ENCODE measurements at places on chromosomes 3 and 15.

DNA sequence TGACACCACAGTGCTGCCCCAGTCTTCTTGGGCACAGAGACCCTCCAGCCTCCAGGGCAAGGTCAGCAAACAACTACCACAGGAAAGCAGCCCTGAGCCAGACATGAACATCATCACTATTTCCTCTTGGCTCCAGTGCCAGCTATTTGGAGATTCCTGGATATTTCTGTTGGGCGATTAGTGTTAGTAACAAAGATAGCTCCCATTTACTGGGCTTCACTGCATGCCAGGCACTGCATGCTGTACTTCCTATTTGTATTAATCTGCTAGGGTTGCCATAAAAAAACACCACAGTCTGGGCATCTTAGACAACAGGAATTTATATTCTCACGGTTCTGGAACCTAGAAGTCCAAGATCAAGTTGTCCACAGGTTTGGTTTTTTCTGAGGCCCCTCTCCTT lies 255.1 kb upstream of the STT3B start:
- DNase-seq: no peak

- no peak for DNase-seq
Observed at GRCh38 chr3:128551867-128552266, 58.9 kb upstream of the GATA2 start.

DNA sequence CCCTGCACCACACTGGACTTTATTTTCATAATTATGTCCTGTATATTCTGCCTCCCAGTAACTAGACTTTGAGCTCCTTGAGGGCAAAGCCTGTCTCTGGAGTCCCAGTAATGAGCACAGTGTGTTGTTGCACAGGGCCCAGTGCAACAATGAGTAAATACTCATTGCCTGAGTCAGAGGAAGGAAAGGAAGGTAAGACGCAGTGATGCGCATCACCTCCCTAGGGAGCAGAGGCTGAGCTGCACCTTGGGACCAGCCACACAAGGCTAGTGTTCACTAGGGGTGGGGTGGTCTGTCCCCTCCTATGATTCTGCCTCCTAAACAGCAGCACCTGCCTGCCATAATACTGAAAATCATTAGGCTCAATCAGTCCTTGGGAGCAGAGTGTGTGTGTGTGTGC lies 86.6 kb upstream of the ADAMTSL3 start:
- DNase-seq: no peak

GRCh38 chr3:151293127-151293526 lies 14.8 kb upstream of the P2RY14 start:
- peak; percentile 17 for DNase-seq

DNA sequence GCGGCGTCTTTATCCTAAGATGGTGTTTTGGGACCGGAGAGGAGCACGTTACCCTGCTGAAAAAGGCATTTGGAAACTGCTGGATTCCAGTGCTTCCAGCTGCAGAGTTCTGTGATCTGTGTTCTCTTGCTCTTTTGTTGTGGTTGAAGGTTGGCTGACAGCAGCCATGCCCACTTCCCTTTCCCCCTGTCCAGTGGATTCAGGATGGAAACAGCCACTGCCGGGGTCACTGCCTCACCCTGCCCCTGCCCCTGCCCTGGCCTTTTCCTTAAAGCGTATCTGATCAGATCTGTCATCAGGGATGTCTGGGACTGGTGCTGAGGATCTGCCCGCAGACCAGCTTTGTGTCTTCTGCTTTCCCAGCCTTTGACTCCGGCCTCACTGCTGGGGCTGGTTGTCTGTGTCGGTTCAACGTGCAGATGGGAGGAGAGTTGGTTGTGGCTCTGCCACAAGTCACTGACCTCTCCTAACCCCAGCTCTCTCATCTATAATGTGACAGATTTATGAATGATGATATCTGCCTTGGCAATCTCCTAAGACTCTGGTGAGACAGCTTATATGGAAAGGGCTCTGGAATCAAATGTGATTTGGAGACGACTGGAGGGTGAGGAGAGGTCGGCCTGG lies 219.4 kb upstream of the BHLHE40 start:
- no peak for DNase-seq

GRCh38 chr15:63439536-63440264 lies 58.1 kb upstream of the CA12 start:
- DNase-seq: no peak

- peak; percentile 64 for DNase-seq
Observed at GRCh38 chr3:120348065-120348990, 826 bp downstream of the LRRC58 start.

DNA sequence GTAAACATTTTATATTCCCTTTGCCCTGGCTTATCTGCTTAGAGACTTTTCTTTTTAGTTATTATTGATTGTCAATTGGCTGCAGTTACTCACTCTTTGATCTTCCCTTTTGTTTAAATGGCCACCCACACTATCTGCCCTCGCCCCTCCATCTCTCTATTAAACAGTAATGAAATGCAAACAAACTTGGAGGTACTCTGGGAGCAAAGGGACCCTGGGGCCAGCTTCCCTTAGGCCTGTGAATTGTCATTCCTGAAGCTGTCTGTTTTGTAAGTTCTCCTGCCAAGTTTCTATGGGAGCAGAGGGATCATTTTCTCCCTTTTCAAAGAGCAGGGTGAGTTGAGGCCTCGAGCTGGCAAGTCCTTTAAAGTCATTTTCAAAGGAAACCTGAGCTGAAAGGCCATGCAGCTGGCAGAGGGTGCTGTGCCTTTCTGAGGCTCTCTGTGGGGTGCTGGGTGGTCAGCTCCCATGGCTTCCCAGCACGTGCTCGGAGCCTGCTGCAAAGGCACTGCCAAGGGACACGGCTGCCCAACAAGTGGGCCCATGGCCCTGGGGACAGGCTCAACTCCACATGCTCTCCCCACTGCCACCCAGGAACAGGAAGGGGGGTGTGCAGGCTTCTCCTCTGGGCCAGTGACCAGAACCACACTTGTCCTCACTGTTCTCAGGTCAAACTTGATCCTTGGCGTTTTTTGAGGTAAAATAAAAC lies 17.4 kb upstream of the RTP2 start:
- DNase-seq: no peak

All from HAP-1 (cell line).